Ammon's horn (tissue), 1 donor: ENCODE measurements at places on chromosomes 5 and 9.

- DNase-seq, result no peak
Measured at GRCh38 chr5:128613128-128613527, 75.1 kb upstream of the FBN2 start.

GRCh38 chr9:131125038-131125287 is 423 bp upstream of the NUP214 start:
- no peak for DNase-seq

GRCh38 chr5:112612663-112613062 is 125.0 kb upstream of the APC start:
- no peak for DNase-seq

DNA sequence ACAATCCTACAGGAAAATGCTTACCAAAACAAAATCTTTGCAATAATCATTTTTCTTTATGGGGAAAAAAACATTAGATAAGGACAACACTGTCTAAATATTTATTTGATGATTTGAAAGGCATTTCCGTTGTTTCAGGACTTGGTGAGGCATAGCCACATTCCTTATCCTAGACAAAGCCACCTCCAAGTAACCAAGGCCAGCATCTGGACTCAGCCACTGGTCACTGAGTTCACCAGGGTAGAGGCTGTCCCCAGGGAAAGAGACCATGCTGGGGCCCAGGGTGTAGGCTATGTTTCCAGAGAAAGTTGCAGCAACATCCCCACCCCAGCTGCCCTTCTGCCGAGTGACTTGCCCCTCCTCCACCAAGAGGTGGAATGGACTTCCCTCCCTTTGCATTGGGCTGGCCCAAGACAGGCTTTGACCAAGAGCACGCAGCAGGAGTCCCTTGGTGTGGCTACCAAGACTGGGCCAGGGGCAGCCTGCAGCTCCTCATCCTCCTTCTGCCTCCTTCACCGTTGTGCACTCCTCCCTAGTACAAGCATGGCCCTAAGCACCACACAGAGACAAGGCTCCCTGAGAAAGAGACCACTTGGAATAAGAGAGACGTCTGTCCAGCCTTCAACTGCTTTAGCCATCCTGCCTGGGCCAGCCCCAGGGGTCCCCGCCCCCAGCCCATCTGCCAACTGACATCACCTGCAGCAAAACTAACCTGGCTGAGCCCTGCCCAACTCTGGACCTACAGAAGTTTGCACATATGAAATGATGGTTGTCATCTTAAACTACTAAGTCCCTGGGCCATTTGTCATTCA is 68.1 kb upstream of the SPIN1 start:
- DNase-seq, result no peak

DNA sequence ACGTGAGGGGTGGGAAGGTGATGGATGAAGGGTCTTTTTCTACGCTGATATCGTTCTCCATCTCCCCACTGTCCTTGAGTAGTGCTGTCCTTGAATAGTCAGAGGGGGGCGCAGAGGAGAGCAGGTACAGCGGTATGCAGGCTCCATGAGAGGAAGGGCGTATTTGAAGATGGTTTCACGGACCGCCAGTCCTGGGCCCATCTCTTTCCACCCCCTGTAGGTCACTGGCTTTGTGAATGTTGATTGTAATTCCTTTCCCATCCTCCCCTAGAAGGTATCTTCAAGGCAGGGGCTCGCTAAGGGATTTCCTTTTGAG is 40.8 kb upstream of the DAB2IP start:
- no peak for DNase-seq

DNA sequence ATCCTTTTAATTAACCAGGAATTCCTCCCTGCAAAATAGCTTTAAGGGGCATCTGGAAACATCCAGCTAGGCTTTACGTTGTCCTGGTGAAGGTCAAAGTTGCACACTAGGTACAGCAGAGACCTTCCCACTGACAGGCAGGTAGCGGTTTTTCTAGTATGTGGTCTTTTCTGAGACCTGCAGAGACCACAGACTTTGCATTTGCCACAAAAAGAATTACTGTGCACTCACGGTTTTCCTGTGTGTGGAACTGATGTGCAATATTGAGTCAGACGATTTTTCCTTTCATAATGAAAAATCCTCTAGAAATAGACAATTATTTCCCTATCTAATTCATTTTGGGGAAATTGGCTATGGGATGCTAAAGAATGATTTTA is 417.0 kb upstream of the ADAMTSL1 start:
- no peak for DNase-seq

- no peak for DNase-seq
Measured at GRCh38 chr5:136201870-136202269, 8.9 kb upstream of the SMIM32 start.
